ENCODE measurements at places on chromosomes 16 and 17.

GRCh38 chr17:75364078-75364477 is 41.4 kb downstream of the GRB2 start:
- no peak for DNase-seq

DNA sequence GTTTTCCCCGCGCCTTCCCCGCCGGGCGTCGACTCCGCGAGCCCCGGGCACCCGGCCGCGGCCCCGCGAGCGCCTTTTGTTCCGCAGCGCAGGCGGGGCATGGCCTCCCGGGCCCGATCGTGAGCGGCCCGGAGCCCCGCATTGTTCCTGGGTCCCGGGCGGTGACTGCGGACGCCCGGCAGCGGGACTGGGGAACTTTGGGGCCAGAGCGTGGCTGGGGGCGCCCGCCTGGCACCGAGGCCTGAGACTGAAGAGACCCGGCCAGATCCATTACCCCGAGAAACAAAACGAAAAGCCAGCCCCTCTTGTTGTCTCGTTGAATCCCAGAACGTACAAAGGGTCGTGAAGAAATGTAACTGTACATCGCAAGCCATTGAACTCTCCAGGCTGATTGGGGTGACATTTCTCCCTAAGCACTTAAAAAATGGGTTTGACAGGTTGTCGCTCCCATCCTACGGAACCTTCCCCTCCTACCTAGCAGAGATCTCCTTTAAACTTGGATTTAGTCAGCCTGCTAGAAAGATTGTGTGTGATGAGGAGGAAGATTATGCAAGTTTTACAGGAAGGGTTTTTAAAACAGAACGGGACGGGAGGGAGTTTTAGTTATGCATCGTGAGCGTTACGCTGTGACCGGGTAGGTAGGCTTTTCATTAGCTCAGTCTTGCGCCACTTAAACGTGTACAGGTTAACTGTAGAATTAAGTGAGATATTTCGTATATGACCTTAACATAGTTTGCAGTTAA is 825 bp downstream of the METTL9 start:
- DNase-seq, result peak; percentile 12

GRCh38 chr17:61088556-61088955 is 311.1 kb upstream of the TBX2 start:
- DNase-seq, result no peak

DNA sequence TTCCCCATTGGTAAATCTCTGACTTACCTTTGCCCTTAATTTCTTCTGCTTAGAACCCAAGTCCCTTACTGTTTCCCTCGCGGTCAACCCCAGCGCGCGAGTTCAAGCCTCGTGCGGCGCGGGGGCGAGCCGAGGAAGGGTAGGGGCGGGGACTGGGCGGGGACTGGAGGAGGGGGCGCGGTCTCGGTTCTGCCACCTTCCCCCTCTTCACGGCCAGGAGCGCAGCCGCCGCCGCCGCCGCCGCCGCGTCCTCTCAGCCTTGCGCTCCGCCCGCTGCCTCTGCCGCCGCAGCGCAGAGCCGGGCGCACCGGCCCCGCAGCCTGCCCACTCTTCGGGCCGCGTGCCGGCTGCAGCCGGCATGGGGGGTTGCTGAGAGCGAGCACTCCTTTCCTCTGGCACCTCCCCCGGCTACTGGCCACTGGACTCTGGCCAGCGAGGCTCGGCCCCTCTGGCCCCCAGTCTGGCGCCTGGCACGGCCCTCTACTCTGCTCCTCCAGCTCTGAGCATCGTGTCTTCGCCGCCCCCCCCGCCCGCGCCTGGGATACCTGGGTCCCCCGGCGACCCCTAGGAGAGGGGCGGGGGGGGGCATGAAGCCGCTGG is at the start of gene RAPGEFL1:
TSS of gene RAPGEFL1 (plus strand) at position 196 of the 600 bp plus-strand sequence. CDS start at position 588, 392 bp downstream.
- DNase-seq, result peak; percentile 73

DNA sequence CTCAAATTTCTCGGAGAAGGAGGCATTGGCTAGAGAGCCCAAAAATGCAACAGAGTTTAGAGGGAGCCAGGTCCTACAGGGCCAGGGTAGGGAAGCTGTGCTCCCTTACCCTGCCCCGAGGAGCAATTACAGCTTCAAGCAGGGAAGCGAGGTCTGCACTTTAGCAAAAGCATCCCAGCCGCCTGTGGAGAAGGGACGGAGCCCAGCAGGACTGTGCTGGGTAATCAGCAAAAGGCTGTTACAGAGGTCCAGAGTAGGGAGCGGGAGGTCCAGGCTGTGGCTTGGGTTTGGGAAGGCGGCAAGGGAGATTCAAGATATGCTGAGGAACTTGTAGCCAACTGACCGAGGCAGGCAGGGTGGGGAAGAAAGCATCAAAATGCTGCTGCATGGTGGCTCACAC is 162.6 kb downstream of the TMEM132E start:
- no peak for DNase-seq

GRCh38 chr17:52158450-52159042 is at the start of gene CA10:
Gene CA10, minus strand, starts transcription at chr17:52158714.
- no peak for DNase-seq

GRCh38 chr17:73228748-73229236 is 32.9 kb downstream of the CPSF4L start:
- no peak for DNase-seq

- no peak for DNase-seq
Measured at GRCh38 chr17:80633207-80633606, 88.6 kb downstream of the RPTOR start.

GRCh38 chr17:45318561-45319230 is 1.9 kb upstream of the MAP3K14 start:
- no peak for DNase-seq

DNA sequence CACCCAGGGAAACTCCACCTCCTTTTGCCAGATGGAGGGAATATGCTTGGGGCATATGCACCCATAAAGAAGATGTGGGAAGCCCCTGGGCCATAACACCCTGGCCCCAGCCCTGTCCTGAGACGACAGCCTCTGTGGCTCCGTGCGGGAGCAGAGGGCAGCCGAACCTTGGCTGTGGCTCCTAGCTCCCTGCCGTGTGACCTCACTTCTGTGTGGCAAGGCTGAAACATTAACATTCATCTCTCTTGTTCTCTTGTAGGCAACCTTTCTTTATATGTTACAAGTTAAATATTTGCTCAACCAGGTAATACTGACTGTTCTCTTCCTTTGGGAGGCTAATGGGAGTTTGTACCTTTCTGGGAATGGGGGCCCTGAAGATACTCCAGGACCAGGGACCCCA is 17.5 kb downstream of the SLC47A1 start:
- no peak for DNase-seq

DNA sequence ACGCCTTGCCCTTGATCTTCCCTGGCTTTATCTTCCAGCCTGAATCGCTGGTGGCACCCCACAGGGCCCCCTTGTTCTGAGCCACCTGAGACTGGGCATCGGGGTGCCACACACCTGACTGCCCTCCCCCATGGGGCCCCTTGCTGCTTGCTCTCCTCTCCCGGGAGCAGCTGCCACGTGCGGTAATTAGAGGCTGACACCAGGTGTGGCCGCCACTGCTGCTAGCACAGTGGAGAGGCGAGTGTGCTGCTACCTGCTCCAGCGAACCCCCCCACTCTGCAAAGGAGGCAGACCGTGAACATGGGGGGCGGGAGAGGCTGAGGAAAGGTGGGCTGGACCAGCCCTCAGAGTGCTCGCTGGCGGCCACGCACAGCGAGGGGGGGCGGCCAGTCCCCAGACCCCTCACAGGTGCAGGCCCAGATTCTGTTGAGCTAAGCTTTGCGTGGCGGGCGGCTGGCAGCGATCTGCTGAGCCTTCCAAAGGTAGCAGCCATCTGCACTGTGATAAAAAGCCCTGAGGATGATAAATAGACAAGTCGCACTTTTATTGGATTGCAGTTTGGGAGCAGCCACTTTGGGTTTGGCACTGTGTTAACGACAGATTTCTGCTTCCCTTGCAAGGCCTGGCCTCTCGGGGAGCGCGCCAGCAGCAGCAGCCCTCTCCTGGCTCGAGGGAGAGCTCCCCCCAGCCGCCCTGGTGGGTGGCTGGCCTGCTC is 167.9 kb upstream of the GSE1 start:
- no peak for DNase-seq

- no peak for DNase-seq
Measured at GRCh38 chr16:67668495-67669157, 2.0 kb downstream of the C16orf86 start.

GRCh38 chr16:89377453-89377848 is 112.9 kb downstream of the ANKRD11 start:
- no peak for DNase-seq

GRCh38 chr17:46212634-46213435 is 19.6 kb upstream of the KANSL1 start:
- peak; percentile 59 for DNase-seq

DNA sequence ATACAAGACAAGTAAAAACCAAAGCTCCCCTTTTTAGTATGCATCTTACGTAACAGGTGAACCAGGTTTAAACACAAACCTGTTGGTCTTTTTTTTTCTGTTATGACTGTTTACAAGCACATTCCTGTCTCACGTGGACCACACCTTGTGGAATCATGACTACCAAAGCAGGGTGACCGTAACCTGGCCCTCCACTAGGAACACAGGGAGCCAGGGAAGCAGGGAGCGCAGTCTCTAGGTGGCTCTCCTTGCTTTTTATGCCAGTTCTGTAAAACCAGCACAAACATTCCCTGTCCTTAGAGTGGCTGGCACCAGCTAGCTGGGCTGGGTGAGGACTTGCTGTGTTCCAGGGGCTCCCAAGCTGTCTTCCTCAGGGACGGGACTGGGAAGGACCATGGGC is 44.1 kb downstream of the DDX19A start:
- DNase-seq, result no peak

- DNase-seq, result no peak
Measured at GRCh38 chr16:2836646-2837508, 6.8 kb downstream of the ZG16B start.

DNA sequence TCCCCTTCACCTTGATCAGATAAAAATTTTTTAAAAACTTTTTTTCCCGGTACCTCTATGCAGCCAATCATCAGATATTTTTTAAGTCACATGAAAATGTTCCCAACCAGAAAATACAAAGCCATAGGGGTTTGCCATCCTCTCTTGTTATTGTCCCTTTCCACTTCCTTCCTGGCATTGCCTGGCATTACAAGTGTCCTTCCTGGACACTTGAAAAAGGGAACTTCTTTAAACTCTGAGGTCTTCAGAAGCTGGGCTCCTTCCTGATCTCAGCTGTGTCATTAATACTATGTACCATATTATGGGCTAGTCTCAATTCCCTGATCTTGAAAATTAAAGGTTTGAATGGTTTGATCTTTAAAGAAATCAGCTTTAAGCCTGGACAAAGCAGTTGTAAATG is 64.9 kb downstream of the TEX14 start:
- DNase-seq, result no peak

DNA sequence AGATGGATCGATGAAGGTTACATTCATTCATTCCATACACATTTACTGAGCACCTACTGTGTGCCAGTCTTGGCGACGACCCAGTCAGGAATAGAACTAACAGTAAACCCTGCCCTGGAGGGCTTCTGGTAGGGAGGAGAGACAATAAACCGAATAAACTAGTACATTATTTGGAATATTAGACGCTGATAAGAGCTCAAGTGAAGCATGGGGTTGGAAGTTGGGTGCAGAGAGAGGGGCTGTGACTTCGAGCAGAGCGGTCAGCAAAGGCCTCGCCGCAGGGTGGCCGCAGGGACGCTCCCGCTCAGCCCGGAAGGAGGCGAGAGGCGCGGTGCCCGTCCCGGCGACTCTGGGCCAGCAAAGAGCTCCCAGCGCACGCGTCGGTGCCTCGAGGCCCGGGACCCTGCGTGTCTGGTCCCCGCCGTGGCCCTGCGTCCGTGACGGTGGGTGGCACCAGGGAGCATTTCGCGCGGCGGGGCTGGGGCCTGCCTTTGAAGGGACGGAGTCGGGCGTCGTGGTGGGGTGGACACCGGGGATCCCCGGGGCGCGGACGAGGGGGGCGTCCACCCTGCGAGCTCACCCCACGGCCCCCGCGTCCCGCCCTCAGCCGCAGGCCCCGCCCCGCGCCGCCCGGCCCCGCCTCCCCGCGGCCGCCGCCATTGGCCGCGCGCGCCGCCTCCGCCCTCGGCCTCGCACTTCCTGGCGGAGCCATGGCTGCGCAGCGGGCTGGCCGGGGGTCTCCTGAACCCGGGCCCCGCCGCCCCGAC is at the start of gene KLHL36:
TSS of gene KLHL36 (plus strand) at position 684 of the 767 bp plus-strand sequence. CDS start 2,357 bp downstream, outside the sequence.
- peak; percentile 46 for DNase-seq

- no peak for DNase-seq
Measured at GRCh38 chr16:87264634-87265033, 52.6 kb downstream of the C16orf95 start.

GRCh38 chr17:69477204-69477902 is 62.9 kb downstream of the MAP2K6 start:
- DNase-seq, result no peak

DNA sequence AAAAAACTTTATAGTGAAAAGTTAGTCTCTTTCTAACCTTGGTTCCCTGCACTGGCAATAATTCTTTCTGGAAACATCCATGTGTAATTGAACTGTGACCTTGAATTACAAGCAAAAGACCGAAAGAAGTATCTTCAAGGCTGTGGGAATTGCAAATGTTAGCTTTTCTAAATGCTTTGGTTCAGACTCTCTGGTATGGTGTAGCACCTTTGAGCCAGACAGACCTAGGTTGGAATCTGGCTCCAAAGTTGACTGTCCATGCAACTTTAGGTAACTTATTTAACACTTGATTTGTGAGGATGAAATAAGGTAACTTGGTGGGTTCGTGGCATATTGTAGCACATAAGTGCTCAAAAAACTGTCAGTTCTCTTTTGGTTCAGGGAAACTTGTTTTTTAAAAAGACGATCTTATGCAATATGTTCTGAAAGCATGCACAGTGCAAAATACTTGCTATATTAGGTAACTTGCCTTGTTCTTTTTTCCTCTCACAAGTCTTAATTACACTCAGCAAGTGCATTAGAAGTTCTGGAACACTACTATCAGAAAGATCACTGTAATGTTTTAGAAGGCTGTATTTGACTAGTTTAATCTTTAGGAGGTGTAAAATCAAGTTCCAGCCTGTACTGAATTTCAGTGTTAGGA is 46.3 kb downstream of the TANGO6 start:
- DNase-seq, result no peak

DNA sequence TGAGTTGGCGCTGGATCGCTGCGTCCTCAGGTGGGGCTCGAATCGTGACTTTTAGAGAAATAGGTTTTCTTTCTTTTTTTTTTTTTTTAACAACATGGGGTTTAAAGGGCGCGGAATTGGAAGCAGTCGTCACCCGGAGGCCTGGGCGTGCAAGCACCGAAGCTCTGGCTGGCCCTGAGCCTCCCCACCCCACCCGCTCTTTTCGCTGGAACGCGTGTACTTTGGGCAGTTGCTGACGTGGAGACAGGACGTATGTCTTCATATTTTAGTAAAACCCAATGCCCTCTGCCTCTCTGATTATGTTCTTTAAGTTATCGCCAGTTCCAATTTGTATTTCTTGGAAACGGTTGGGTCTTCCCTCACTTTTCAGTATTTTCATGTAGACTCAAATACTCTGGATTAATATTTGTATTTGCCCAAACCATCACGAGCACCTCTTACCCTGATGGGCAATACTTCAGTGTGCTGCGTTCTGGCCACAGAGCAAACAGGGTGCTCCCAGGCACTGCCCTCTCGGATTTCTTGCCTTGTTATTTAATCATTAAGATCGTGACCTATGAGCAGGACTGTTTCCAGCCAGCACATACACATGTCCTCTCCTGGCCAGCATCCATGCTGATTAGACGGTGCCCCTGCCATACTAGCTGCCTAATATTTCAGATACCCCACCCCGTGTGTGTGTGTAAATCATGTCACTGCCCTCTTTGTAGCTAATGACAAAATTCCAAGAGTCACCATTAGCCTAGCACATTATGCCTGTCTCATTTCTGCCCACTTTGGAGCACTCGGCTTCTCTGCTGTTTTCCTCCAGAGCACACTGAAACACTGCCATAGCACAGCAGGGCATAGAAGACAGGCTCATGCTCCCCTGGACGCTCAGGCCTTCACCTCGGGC is 805 bp upstream of the C16orf95 start:
- no peak for DNase-seq

GRCh38 chr17:5133311-5133710 is 17.5 kb downstream of the USP6 start:
- no peak for DNase-seq

- no peak for DNase-seq
Measured at GRCh38 chr17:29574732-29575510, 6.4 kb downstream of the TP53I13 start.

Measured in activated CD4-positive, alpha-beta T cell treated with anti-CD3 and anti-CD28 coated beads, Interleukin-2, amount 50 U/mL, for 24 hours (primary cell).